ENCODE measurements at places on chromosomes 5 and 9. TPM values are rescaled to one million over a fixed set of nuclear protein-coding genes. Genes with fewer than 3 reads are reported as not detected.

DNA sequence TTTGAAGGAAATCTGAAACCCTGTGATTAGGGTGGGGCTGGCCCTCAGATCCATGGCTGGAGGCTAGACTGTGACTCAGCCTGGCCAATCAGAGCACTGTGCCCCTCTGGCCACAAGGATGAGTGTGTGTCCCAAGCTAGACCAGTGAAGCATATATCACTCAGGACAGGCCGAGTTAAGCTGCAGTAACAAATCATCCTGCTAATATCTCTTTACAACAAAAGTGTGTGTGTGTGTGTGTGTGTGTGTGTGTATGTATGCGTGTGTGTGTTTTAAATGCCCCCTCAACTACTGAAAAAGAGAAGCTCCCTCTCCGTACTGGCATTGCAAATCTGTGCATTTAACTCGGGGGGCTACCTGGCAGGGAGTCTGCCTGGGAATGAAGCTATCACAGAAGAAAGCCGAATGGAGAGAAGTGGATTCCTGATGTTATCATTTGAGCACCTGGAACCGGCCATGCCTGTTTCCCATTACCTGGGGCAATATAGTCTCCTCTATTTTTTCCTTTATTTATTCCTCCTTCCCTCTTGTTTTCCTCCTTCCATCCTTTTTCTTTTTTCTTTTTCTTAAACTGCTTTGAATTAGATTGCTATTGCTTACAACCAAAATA is 25.6 kb downstream of the STC2 start:
- DNase-seq, result no peak

GRCh38 chr5:143331956-143332355 is 71.5 kb downstream of the NR3C1 start:
- DNase-seq, result no peak

- DNase-seq, result no peak
Measured at GRCh38 chr5:165617491-165617890, 2112.1 kb downstream of the MAT2B start.

- no peak for DNase-seq
Measured at GRCh38 chr5:156678484-156678883, 171.6 kb upstream of the PPP1R2B start.

WHRN gene
- total RNA-seq, result 18.0 TPM
